ENCODE measurements at places on chromosomes 5 and 9.

- peak; percentile 15 for DNase-seq
Observed at GRCh38 chr5:66406761-66407336, 189.3 kb upstream of the MAST4 start.

- no peak for DNase-seq
Observed at GRCh38 chr5:89071941-89072331, 189.0 kb upstream of the MEF2C start.

GRCh38 chr9:3775968-3776367, 250.2 kb upstream of the RFX3 start:
- no peak for DNase-seq

DNA sequence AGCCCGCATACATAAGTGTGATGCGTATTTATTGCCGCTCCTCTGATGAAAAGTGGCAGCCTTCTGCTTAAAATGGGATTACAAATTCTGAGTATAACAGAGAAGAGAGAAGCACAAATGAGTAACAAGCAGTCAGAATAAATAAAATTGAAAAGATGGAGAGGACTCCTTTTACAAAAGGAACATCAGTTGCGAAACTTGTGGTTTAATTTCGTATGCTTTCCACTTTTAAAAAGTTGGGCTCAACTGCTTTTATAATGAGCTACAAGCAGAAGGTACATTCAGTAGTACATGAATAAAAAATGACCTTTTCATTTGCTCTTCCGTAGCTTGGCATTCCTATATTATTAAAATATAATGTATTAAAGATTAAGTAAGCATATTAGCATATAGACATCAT, 320.0 kb downstream of the FBXL17 start:
- no peak for DNase-seq

- no peak for DNase-seq
Observed at GRCh38 chr5:99305045-99305580, 376.3 kb upstream of the CHD1 start.

DNA sequence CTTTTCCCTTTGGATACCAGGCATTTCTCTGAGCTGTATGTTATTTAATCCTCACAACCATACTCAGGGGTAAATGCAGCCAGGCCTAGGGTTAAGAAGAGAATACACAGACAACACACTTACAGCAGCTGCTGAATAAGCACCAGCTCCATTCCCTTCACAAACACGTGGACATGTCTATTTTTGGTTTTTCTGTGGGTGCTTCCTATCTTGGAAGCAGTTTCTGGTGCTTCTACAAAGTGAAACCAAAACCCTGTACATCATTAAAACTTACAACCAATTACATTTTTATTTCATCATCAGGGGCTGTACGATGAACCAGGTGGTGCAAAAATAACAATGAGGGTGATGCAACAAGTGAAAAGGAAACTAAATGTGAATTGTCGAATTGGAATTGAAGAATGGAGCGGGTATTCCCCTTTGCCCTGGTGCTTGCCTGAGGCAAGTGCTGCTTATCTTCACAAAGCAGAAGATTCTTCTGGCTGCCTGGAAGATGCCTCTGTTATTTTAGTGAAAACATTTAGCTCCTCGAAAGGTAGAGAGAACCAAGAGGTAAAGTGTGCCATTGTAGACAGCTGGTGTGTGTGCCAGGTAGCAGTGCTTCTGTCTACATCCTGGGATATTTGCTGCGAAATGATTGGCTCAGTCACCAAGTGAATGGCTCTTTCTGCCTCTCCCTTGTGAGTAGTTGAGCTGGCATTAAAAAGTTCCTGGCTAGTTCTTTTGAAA, 18.6 kb upstream of the IFNB1 start:
- no peak for DNase-seq

DNA sequence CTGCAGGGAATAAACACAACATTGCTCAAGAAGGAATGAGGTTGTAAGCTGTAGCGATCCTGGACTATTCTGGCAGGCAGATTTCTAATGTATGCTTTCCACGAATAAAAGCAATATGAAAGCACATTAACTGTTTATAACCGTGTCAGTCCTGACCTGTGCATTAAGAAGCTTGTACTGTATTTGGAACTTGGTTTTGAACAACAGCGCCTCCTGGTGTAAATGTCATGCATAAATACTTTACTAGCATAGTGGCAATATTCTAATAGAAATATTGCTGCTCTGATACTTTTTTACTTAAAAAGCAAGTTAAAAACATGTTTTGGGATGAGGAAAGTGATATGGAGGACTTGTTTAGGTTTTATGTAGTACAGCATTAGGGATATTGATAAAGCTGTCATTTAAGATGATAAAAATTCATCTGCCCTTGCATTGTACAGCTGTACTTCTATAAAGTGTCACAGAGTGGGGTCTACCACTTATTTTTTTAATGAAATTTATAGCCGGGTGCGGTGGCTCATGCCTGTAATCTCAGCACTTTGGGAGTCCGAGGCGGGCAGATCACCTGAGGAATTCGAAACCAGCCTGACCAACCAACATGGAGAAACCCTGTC, 70.7 kb upstream of the GNE start:
- DNase-seq, result peak; percentile 53

DNA sequence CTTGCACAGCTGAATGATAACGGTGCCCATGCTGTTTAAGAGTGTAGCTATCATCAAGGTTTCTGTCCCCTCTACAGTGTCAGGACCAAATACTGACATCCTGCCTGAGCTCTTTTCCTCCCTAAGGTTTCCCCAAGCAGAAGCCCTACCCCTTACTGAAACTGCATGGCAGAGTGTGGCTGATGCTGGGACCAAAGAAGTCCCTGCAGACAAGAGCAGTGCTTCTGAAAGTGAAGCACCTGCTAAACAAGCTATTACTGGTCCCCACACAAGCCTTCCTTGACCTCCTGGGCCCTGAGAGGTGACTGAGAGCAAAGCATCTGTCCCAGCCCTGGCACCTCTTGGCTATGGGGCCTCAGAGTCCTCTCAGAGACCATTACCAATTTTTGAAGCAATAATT, 56.1 kb downstream of the CFAP90 start:
- no peak for DNase-seq

- DNase-seq, result no peak
Observed at GRCh38 chr5:73295447-73295846, 122.5 kb downstream of the TMEM174 start.

DNA sequence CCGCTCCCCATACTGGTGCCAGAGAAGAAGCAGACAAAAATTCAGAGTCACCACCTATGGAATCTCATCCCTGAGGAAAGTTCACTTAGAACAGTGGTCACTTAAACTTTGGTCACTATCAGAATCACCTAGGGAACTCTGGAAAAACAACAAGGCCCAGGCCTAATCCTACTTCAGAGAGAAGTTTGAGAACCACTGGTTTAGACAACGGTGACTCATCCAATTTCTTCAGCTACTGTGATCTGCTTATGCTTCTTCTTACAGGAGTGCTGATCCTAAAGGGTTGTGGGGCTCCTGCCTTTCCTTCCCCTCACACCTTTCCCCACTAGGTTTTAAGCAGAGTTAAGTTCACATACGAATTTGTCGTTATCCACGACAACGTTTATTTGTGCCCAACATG, 194.7 kb upstream of the KLF4 start:
- no peak for DNase-seq

DNA sequence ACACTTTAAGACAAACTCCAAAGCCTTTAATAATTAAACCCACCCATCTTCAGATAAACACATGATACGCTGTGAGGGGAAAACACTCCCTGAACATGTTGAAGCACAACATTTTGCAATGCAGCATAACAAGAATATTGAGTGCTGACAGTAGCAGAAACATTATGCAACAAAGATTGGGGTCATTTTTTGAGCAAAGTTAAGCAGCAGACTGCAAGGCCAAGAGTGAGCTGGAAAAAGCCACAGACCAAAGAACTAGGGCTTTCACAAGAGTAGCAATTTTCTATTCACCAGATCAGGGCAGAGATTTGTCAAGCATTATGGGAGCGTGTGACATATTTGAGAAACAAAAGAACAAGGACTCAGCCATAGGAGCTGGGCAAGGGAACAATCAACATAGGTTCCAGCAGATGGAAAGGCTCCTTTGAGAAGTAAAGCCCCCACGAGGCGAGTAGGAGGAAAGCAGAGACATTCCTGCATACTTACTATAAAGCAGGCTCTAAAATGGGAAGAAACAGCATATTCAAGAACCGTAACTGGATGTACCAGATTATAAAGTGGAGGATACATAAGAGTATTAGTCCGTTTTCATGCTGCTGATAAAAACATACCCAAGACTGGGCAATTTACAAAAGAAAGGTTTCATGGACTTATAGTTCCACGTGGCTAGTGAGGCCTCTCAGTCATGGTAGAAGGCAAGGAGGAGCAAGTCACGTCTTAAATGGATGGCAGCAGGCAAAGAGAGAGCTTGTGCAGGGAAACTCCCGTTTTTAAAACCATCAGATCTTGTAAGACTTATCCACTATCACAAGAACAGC, 4.8 kb upstream of the TTC23L start:
- DNase-seq, result no peak

- no peak for DNase-seq
Observed at GRCh38 chr9:105438141-105438806, 9.6 kb upstream of the FSD1L start.

DNA sequence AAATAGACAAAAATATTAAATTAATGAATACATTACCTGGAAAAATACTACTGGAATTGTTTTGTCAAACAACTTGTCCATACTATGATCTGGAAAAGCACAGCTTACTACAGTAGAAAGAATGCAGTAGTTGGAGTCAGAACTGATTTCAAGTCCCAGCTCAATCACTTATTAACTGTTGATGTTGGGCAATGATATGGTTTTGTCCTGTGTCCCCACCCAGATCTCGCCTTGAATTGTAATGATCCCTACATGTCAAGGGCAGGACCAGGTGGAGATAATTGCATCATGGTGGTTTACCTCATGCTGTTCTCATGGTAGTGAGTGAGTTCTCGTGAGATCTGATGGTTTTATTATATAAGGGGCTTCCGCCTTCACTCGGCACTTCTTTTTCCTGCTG, 247.5 kb downstream of the CD180 start:
- DNase-seq, result no peak

- DNase-seq, result no peak
Observed at GRCh38 chr9:95097279-95097678, 220.2 kb downstream of the FANCC start.

- DNase-seq, result no peak
Observed at GRCh38 chr5:79785983-79786382, 96.3 kb downstream of the CMYA5 start.

GRCh38 chr9:87672586-87672985, 53.3 kb upstream of the CTSL start:
- DNase-seq, result no peak

All from nephron progenitor cell (in vitro differentiated cells).